Posterior vena cava (tissue), 2 donors: ENCODE measurements at places on chromosomes 13 and 19.

DNA sequence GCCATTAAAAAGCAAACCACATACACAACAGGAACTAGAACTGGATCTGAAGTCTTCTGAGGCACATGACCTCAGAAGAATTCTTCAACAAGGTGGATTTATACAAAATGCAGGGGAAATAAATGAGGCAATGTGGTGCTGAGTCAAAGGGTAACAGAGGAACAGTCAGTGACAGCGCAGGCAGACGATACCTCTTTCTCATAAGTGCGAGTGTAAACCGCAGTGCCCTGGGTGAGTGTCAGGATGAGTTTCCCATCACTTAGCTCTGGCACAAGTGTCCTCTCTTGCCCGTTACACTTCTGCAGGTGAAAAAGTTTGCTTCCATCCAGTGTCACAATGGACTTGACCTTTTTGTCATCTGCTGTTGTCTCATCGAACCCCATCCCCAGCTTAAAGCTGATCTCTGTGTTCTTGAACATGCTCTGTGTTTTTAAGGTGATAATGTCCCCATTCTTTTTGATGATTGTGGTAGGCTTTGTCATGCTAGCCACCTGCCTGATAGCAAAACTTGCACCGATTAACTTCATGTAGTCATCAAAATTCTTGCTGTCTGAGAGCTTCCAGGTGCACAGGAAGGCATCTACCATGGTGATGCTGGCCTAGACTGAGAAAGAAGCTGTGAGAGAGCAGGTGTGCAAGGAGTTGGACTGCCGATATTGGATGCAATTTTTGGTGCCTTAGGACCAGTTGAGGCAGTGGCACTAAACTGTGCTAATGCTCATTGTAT is 97.3 kb downstream of the AKAP11 start:
- no peak for DNase-seq

- DNase-seq, result peak; percentile 94
These were observed 3.7 kb upstream of the SPIB start for GRCh38 chr19:50414864-50415660.

DNA sequence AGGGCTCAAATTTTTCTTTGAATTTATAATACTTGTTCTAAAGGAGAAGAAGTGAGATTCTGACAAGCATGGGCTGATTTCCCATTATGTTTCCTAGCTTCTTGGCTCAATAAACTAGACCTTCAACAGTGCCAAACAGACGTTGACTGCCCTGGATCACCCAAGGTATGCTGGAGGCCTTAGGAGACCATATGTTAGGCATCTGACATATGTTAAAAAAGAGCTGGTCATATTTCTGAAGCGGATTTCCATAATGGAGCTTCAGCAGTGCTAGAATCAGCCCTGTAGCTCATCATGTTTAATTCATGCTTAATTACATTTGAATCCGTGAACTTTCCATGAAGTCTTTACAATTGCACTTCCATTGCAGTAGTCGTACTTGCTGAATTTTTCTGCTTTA is 653.3 kb downstream of the DIAPH3 start:
- DNase-seq, result no peak

GRCh38 chr19:18587962-18588610 is 512 bp upstream of the REX1BD start:
- no peak for DNase-seq

GRCh38 chr19:9793071-9793591 is 24.6 kb upstream of the ZNF846 start:
- DNase-seq, result peak; percentile 90

DNA sequence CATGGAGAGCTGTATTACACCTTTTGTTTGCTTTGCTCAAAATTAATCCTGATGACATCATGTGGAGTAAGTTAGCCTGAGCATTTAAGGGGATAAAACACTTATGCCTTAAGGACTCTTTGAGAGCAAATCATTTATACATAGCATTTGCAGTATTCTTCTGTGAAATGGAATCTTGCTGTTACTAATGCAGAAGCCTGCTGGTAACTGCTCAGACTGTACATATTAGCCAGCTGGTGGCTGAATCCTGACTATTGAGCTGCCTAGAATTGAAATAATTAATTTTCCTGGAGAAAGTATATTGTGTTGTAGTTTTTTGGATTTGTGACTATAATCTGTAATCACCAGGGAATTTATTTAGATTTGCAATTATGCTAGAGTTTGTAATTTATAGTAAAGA is 363.2 kb downstream of the GPC6 start:
- DNase-seq, result no peak

- DNase-seq, result no peak
These were observed 345.3 kb downstream of the ENOX1 start for GRCh38 chr13:43441464-43441863.

- DNase-seq, result peak; percentile 63
These were observed 184.0 kb downstream of the KDM4B start for GRCh38 chr19:5152767-5153532.

DNA sequence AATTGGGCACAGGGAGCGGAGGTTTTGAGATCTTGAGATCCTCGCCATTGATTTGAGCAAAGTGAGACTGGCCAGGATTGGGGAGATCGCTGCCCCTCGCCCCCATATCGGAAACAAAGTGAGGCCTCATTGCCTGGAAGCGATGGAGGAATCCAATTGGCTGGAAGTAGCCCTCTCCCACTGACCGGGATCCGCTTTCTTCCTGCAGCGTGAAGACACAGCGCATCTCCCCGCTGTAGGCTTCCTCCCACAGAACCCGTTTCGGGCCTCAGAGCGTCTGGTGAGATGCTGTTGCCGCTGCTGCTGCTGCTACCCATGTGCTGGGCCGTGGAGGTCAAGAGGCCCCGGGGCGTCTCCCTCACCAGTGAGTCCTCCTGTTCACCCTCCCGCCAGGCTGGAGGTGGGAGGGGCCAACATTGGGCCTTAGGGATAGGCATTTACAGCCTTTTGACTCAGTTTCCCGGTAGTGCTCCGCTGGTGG is 438 bp downstream of the PRKCSH start:
- no peak for DNase-seq

DNA sequence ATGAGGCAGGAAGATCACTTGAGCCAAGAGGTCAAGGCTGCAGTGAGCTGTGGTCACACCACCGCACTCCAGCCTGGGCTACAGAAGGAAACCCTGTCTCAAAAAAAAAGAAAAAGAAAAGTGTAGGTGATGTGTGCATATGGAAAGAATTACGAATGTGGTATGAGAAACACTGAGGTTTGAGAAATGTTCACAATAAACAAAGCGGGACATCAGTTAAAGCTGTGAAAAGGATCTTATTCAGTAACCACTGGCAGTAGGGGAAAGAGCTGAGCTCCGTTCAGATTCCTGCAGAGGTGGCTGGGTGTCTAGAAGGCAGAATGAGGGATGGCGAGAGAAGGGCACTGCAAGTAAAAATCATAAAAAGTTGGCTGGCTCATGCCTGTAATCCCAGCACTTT is 4.1 kb upstream of the IGSF23 start:
- DNase-seq, result no peak

GRCh38 chr19:42191855-42192254 is 25.6 kb downstream of the DEDD2 start:
- no peak for DNase-seq

DNA sequence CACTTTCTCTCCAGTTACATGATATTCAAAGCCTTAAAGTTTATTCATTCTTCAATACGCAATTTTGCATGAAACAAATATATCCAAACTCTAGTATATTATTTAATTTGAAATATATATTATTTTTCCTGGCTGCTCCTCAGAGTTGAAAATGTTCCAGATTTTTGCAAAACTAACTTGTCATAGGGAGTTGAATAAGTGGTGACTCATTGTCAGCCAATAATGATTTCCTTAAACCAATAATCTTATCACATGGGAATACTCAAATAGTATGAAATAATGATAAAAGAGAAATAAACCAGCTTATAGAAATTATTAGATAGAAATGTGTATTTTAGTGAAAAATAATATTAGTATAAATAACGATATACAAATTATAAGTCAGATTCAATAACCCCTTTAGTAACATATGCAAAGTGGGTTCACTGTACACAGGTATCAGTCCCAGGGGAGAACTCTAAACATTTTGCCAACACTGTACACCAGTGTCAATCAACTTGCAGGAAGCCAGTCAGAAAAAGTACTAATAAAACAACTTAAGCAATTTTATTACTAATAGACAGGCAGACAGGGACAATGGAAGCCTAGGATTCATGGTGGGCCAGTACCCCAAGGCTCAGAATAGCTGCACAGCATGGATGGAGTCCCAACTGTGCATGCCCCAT is 222.6 kb upstream of the KLHL1 start:
- no peak for DNase-seq

DNA sequence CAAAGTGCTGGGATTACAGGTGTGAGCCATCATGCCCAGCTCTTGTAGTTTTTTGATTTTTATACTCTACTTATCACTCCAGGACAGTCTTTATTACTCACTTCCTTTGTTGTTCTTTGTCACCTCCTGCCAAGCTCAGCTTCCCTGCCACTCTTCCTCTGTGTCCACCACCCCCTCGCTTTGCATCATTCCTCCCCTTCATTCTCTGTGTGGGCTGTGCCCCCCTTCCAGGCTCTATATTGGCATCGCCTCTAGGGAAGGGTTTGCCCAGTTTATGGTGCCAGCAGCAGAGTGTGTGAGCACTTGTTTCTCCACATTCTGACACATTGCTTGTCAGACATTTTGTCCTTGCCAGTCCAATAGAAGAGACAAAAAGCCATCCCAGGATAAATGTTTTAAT is 15.1 kb downstream of the ZNF302 start:
- no peak for DNase-seq

- DNase-seq, result no peak
These were observed 11.2 kb upstream of the CLDN10 start for GRCh38 chr13:95541308-95541707.

GRCh38 chr19:15123031-15123890 is 16.1 kb downstream of the SYDE1 start:
- DNase-seq, result no peak

GRCh38 chr19:18742838-18743783 is 48.0 kb downstream of the COMP start:
- no peak for DNase-seq

DNA sequence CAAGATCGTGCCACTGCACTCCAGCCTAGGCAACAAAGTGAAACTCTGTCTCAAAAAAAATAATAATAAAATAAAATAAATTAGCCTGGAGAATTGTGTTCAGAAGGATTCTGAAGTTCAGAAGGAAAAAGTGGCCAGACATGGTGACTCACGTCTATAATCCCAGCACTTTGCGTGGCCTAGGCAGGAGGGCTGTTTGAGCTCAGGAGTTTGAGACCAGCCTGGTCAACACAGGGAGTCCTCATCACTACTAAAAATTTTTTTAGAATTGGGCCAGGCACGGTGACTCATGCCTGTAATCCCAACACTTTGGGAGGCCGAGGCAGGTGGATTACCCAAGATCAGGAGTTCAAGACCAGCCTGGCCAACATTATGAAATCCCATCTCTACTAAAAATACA is 6.0 kb downstream of the RDH8 start:
- no peak for DNase-seq

DNA sequence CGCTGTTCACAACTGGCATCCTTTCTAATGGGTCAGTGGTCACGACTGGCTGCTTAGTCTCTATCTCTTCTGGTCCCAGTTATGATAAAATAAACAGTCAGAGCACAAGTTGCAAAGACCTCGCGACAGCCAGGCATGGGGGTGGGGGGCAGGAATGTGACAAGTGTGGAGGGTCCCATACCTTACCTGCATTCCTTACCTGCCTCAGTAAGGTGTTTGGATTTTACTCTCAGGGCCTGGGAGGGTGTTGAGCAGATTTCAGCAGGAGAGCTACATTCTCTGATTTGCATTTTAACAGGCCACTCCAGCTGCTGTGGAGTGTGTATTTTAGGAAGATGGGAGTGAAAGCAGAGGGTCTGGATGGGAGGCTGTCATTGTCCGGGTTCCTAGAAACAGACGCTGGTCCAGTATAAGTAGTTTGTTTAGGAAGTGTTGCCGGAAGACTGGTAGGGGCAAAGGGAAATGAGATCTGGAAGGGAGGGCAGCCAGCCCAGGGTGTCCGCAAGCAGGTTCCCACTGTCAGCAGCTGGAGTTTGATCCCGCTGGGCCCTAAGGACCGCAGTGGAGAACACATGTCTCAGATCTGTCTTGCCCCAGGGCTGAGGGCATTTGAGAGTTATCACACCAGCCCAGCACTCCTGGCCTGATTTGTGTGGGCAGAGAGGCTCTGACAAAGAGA is 920.0 kb downstream of the UQCRFS1 start:
- no peak for DNase-seq

DNA sequence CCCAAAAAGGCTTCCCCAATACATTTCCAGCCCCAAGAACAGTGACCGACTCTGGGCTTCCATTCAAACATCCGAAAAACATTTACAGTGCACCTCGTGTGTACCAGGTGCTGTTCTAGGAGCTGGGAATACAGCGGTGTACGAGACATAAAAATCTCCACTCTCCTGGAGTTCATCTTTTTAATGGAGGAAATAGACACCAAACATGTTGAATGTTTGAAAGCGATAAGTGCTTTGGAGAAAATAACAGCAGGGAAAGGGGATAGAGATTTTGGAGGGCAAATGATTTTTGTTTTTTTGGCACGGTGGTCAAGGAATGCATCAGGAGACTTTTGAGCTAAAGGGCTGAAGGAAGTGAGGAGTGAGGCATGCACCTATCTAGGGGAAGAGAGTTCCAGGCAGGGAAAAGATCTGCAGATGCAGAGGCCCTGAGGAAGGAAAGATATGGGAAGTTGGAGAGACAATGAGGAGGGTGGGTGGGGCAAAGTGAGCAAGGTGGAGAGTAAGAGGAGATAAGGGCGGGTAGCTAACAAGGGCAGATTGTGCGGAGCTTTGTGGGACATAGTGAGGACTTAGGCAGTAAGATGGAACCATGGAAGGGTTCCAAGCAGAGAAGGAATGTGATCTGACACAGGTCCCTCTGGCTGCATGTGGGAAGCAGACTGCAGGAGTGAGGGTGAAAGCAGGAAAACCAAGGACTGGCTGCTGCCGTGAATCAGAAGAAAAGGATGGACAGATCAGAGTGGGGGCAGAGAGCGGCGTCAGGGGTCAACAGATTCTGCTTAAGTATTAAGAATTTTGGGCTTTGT is 703 bp upstream of the FBL start:
- DNase-seq, result no peak

GRCh38 chr19:3838661-3839060 is 30.2 kb downstream of the ZFR2 start:
- no peak for DNase-seq

GRCh38 chr19:45471931-45472562 is 4.3 kb downstream of the FOSB start:
- no peak for DNase-seq

GRCh38 chr13:108987517-108987916 is 358.1 kb downstream of the MYO16 start:
- DNase-seq, result no peak

GRCh38 chr19:19510432-19510831 is 4.9 kb downstream of the TSSK6 start:
- no peak for DNase-seq
